T follicular helper cell (primary cell): ENCODE measurements at places on chromosomes 12 and 14.

DNA sequence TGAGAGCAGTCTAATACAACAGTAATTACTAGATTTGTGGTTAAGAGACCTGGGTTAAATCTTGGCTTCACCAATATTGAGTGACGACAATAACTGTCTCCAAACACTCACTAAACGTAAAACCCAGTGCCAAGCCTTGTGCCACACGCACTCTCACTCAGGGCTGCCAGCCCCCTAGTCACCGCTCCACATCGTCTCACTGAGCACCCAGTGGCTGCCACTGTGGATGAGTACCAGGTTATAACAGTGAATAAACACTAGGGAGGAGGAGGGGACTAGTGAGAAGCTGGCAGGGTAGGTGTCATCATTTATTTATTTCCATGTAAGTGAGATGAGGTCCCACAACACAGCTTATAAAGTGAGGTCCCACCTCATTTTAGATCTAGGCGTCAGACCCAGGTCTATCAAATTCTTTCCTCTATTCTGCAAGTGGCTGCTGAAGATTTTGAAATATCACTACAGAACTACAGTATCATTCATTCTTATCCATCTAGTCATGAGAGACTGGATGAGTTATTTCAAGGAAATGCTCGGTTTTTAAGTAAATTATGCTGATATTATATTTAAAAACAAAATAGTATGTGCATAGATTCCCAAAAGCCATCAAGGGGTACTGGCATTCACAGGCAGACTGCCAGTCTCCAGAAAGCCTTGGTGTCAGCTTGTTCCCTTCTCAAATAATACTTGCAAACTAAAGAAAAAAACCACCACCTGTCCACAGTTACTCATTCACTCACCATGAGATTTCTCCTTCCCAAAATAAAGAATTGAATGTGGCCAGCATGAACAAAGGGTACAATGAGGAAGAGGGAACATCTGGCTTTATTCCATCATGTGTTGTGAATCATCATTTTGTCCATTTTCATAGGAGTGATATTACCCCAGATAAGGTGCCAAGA, 84.0 kb downstream of the PTPN21 start:
- DNase-seq, result no peak

DNA sequence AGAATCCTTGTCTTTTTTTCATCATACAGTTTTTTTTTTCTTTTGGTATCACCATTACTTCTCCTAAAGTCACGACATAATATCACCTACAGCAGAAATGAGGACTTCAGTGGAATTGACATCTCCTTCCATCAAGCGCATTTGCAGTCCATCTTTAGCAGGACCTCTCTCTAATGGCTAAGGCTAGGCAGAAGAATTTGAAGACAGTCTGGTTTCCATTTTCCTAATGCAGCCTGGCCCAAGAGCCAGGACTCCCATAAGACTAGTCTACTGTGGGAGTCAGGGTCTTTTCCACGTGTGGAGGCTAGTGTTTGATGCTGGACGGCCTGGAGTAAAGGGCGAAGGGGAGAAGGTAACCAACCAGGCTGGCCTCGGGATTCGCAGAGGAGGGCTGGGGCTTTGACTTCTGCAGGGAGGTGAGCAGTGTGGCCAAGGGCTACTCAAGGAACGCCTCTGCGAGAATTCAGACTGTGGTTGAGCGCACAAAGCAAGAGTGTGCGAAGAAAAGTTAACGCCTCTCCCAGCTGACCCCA, 769 bp upstream of the ZNF740 start:
- DNase-seq, result no peak

GRCh38 chr12:118035190-118036041, 18.9 kb downstream of the RFC5 start:
- DNase-seq, result no peak

- DNase-seq, result no peak
Measured at GRCh38 chr14:57981817-57982560, 116.1 kb upstream of the SLC35F4 start.

GRCh38 chr12:118709946-118710345, 271.4 kb upstream of the SRRM4 start:
- no peak for DNase-seq

GRCh38 chr12:82723093-82723492, 36.4 kb downstream of the TMTC2 start:
- no peak for DNase-seq
